Activated CD4-positive, alpha-beta T cell treated with anti-CD3 and anti-CD28 coated beads, Interleukin-2, Interleukin-6, amounts not matched to agents 100 ng/mL and 50 ng/mL, durations not matched to agents 16 hours and 8 hours (primary cell): ENCODE measurements at places on chromosomes 13 and 19.

DNA sequence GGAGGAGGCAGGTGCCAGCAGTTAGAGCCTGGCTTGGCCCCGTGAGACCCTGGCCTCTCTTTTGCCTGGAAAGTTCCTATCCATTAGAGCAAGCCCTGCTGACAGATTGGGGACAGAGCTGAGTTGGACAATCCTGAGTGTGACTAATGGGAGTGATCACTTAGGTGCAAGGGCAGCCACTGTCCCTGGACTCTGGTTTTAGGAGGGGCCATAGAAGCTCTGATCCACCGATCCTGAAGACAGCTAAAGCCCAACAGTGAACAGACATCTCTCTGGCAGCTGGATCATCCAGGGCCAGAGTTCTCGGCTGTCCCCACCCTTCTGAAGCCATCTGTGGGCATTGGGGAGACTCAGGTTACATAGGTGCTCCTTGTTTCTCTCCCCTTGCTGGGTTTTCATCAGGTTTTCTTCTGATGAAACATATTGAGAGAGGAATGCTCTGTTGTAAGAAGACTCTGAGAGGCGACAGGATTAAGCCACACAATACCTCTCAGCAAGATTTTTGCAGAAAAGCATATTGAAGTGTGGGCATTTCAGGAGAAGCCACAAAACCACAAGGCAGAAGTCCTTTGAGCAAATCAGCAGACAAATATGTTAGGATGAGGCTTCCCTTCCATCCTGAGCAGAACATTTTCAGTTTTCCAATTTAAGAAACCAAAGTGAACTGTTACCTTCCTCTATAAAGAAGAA, 288.0 kb upstream of the MAB21L1 start:
- no peak for DNase-seq

GRCh38 chr19:5844456-5845433, 5.2 kb upstream of the FUT6 start:
- DNase-seq = no peak

DNA sequence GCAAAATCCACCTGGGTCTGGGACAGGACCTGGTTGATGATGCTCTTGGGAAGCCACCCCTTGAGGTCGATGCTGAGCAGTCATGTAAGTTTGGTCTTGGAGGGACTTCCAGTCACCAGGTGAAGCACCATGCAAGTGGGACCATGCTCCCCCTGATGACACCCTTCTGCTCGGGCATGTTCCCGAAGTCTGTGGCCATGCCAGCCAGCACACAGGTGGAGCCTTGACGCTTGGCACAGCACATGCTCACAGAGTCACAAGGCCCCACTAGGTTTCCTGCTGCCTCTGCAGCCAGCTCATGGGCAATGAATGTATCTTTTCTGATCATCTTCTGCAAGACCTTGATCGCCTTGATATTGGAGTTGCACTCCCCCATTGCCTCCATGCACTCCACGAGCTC, 1920.2 kb downstream of the PCDH9 start:
- no peak for DNase-seq

DNA sequence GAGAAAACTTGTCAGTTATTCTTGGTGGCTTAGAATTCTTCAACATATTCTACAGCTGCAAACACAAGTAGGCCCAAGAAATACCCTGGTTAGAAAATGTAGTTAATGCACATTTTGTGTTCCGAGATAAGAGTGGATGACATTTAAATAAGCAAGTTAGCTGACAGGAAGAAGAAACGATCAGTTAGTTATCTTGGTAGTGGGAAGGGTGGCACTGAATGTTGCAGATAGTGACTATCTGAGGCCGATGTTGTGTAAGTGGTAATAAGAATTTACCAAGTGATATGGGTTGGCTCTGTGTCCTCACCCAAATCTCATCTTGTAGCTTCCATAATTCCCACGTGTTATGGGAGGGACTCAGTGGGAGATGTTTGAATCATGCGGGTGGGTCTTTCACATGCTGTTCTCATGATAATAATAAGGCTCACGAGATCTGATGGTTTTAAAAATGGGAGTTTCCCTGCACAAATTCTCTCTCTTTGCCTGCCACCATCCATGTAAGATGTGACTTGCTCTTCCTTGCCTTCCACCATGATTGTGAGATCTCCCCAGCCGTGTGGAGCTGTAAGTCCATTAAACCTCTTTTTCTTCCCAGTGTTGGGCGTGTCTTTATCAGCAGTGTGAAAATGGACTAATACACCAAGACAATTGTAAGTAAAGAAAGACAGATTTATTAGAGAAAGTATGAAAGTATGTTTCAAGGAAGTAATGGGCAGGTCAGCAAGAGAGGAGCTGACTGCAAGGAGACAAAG, 10.9 kb upstream of the AKAP11 start:
- no peak for DNase-seq

DNA sequence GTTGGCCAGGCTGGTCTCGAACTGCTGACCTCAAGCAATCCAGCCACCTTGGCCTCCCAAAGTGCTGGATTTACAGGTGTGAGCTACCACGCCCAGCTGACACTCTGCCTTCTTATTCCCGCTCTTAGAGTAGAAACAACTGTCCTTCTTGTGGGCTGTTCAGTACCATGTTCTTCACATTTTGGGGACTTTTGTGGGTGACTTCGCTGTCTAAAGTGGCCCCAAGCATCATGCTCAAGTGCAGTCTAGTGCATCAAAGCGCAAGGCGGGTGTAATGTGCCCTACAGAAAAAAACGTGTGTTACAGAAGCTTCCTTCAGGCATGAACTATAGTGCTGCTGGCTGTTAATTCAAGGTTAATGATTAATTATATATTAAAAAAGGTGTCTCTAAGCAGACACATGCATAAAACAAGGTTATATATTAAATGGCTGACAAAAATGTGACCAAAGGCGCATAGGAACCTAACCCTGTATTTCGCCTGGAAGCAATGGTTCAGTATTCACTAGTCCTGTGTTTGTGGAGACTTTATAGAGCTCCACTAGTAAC, 38.3 kb downstream of the ABCC4 start:
- no peak for DNase-seq

- peak; percentile 38 for DNase-seq
These were observed 7.5 kb downstream of the F10 start for GRCh38 chr13:113129921-113130750.
